ENCODE measurements at places on chromosomes 12 and 14. TPM values are rescaled to one million over a fixed set of nuclear protein-coding genes. Genes with fewer than 3 reads are reported as not detected.

- DNase-seq = no peak
These were observed 54.3 kb downstream of the TECPR2 start for GRCh38 chr14:102417001-102417431.

GRCh38 chr12:62833634-62834033 lies 101.3 kb downstream of the PPM1H start:
- no peak for DNase-seq

DNA sequence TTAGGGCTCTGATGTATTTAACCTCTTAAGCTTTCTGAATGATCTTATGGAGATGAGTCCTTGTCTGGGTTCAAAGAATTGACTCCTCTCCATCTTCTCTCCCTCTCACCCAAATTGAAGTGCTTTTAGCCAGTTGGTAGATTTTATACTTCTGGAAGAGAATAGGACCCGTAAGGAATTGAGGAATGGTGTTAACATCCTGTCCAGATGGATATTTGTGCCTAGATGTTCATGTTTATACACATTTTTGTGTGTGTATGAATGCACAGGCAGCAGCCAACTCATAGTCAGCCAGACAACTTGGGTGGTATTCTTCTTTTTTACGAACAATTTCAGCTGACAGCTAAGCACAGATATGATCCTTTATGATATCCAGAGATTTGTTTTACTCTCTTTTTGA lies 449.6 kb upstream of the RGS6 start:
- DNase-seq = no peak

- no peak for DNase-seq
These were observed 32.9 kb upstream of the ZNF740 start for GRCh38 chr12:53147653-53148052.

GRCh38 chr12:62774794-62775193 lies 160.2 kb downstream of the PPM1H start:
- DNase-seq = no peak

DNA sequence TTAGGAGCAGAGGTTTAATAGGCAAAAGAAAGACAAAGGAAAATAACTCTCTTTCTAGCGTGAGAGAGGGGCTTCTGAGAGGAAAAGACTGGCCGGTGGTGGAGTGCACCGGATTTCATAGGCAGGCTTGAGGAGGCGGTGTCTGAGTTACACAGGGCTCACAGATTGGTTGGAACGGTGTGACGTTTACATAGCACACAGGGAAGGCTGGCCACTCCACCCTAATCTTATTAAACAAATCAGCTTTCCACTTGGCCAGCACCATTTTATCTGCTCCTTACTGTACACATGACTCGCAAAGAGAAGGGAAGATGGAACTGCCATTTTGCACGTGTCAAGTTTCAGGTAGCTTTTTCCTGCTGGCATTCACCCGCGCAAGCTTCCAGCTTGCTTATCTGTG lies 587.7 kb downstream of the RPL10L start:
- DNase-seq = no peak

- DNase-seq = no peak
These were observed 49.7 kb downstream of the DRAM1 start for GRCh38 chr12:101927036-101927435.

GRCh38 chr14:73740618-73741326 lies 26.6 kb upstream of the PNMA1 start:
- peak; percentile 38 for DNase-seq

DNA sequence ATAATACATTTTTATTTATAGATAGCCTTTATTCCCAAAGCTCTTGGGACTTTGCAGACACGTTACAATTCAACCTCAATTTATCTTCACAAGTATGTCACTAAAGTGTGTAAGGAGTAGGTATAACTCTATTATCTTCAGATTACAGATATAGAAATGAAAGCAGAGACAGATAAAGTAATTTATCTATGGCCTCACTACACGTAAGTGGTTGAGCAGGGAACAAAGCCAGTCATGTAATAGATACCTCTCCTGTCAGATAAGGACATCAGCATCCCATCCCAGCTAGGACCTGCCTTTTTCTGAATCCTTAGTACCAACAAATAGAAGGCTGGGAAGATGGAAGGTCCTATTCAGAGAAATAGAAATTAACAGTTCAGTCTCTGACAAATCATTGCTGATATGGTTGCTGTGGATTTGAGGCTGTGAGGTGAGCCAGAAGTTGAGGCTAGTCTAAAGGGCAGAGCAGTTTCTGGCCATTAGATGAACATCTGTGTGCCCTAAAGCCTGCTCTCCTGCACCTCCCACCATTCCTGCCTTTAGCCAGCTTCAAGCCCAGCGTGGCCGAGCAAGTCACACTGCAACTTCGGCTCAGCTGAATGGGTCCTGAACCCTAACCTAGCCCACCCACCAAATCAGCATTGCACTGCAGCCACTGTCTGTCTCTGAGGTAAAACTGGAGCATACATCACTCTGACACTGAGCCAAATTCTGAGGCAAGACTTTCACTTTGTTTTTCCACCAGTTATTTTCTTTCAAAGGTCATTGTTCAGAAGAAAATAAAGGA lies 71.1 kb upstream of the PLEKHA5 start:
- DNase-seq = no peak

DNA sequence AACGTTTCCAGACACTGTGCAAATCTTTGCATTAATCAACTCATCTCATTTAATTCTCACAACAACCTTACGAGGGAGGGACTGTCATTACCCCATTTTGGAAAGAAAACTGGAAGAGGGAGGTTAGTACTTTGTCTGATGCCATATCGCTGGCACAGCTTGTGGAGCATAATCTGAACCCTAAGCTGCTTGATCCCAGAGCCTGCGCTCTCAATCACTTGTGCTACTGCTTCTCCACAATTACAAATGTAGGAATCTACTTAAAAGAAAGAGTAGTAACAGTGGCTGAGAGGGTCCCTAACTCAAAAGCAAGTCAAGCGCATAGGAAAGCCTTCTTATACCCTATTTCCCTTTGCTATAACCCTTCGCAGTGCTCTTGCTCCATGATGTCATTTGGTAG lies 3.2 kb downstream of the EFS start:
- DNase-seq = no peak

DNA sequence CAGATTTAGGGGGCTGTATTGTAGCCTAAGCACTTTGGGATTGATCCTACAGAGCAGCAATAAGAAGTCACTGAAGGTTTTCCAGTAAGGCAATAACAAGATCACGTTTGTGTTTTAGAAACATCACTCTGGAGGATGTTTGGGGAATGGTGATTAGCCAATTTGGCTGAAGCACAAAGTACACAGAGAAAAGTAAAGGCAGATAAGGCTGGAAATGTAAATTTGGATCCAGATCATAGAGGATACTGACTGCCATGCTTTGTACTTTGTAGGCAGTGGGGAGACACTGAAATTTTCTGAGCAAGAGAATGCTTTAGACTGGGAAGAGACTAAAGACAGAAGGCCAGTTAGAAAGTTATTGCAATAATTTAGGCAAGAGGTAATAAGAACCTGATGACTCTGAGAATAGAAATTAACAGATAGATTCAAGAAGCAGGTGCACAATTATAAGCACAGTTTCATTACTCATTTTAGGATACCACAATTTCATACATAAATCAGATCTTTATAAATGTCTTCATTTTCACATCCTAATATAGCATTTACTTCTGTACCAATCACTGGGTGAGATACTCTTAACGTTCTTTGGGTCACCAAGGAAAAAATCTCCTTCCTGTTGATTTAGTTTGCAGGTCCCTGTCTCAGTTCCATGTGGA lies 314.5 kb upstream of the GARIN6 start:
- DNase-seq = no peak

DNA sequence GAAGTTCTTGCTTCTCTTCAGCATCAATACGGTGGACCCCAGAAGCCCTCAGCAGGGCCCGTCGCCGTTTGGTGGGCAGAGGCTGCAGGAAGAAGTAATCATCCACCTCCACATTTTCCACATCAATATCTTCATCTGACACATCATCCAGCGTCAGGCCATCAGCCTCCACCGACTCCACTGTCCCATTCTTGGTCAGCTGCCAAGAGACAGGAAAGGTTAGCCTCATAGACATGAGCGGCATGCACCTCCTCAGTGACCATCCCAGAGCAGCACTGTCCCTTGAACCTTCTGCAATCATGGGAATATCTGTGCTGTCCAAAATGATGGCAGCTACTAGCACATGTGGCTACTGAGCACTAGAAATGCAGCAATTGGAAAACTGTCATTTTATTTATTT lies 15.6 kb downstream of the CSRNP2 start:
- no peak for DNase-seq

DNA sequence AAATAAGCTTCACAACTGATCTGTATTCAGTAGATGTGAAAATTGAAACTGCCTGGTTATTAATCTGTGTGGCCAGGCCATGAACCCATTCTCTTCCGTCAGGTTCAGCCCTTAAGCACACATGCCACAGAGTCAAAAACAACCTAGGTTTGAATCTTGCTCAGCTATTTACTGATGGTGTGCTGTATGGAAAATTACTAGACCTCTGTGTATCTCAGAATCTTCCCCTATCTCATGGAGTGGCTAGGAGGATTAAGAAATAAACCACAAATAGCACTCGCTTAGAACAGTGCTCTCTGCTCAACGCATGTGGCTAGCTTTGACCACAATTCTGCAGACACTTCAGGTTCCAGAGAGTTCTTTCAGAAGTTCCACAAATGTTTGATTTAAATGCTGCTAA lies 240.7 kb upstream of the PLEKHG7 start:
- no peak for DNase-seq

- DNase-seq = no peak
These were observed 156.5 kb upstream of the USP15 start for GRCh38 chr12:62103748-62104147.

DNA sequence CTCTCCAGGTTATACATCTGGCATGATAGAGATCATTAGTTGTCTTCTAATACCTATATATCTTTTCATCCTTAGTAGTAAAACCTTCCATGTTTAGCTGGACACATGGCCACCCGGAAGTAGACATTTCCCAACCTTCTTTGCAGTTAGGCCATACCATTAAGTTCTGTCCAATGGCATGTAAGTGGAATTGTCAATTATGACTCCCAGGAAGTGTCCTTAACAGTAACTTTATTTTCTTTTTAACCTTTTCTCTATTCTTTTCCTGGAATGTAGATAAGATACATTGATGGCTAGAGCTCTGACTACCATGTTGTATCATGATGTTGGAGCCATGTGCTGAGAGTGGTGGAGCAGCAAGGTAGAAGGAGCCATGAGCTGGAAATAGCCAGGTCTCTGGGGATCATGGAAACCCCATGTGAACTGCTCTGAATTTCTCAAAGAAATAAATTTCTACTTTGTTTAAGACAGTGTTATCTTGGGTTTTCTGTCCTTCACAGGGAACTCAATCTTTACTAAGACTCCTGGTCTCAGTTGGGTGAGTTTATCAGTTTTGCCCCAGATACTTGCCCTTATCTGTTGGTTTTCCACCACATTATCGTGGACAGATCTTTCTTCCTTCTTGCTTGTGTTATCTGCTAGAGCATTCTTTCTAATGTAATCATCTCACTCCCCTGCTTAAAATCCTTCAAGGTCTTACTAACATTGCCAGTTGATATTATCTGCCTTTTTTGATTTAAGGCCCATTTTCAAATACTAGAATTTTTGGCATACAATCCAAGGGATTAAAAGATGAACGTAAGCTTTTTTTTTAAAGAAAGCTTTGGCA lies 5.1 kb upstream of the LTA4H start:
- no peak for DNase-seq

GRCh38 chr12:9364224-9365176 lies 156.3 kb upstream of the PZP start:
- DNase-seq = no peak

- no peak for DNase-seq
These were observed 135.5 kb downstream of the ANO2 start for GRCh38 chr12:5809586-5809985.

DNA sequence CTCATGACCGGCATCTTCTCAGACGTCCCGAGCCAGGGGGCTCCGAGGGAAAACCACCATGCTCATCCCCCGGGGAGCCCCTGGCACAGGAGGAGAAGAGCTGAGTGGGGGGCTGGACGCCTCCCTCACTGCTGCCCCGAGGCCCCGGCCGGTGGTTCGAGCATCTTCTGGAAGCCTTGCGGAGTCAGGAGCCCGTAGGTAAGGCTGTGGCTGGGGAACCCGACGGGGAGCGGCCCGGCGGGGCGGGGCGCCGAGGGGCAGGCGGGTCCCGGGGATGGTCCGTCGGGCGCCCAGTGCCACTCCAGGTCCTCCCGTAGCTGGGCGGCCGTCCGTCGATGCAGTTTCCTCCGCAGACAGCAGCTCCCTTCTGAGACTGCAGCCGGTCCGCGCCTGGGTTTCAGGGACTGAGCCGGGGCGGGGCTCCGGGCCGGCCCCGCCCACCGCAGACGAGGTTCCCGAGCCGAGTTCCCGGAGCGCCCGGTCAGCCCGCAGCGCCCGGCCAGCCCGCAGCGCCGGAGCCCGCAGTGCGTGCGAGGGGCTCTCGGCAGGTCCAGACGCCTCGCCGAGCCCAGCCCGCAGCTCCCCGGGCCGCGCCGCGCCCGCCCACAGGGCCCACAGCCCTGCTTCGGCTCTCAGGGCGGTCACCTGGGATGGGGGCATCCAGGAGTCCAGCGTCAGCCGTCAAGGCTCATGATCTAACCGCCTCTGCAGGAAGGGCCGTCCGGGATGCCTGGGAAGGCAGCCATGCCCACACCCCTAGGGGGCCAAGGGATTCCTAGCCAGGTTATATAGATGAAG lies at the start of gene PGF:
Gene PGF (minus strand): TSS at position 369 of the 798 bp plus-strand sequence. CDS start 355 bp downstream, at position 14.
- DNase-seq = peak; percentile 30

GRCh38 chr14:98910061-98910460 lies 361.9 kb downstream of the BCL11B start:
- DNase-seq = no peak

GRCh38 chr14:20415782-20416206 lies 2.5 kb upstream of the TEP1 start:
- peak; percentile 44 for DNase-seq

DNA sequence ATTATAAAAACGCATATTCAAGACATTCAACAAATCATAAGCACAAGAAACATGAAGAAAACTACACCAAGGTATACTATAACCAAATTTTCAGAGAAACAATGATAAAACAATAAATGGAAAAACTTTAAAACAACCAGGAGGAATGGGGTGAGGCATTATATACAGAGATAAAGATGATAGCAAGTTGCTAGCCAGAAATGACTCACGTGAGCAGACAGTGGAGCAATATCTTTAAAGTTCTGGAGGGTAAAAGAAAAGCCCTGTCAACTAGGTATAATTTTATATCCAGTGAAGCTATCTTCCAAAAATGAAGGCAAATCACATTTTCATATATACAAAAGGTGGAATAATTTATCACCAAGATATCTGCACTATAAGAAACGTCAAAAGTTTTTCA lies 97.8 kb upstream of the PCED1B start:
- no peak for DNase-seq

GRCh38 chr14:99727096-99727870 lies 43.2 kb downstream of the CYP46A1 start:
- DNase-seq = no peak

The SPTB gene
- polyA plus RNA-seq = 2.1 TPM

The KRT82 gene
- polyA plus RNA-seq = not detected

The MYL2 gene
- polyA plus RNA-seq = not detected

The FAM161B gene
- polyA plus RNA-seq = 1.9 TPM

The CLEC1A gene
- not detected for polyA plus RNA-seq

The CSRP2 gene
- 23.6 TPM for polyA plus RNA-seq

The SLC17A8 gene
- polyA plus RNA-seq = not detected

The ALDH2 gene
- polyA plus RNA-seq = 97.5 TPM

The PZP gene
- not detected for polyA plus RNA-seq

The GLIPR1 gene
- polyA plus RNA-seq = 44.5 TPM

The MEG3 gene
- 56.7 TPM for polyA plus RNA-seq

The SLC7A7 gene
- polyA plus RNA-seq = 30.1 TPM

The DCN gene
- not detected for polyA plus RNA-seq

The ATXN2 gene
- polyA plus RNA-seq = 30.6 TPM
